Hypothalamus (tissue), 51 donors: ENCODE measurements at places on chromosomes 12 and 14.

GRCh38 chr12:49301760-49302159, 6.8 kb downstream of the PRPH start:
- no peak for DNase-seq

DNA sequence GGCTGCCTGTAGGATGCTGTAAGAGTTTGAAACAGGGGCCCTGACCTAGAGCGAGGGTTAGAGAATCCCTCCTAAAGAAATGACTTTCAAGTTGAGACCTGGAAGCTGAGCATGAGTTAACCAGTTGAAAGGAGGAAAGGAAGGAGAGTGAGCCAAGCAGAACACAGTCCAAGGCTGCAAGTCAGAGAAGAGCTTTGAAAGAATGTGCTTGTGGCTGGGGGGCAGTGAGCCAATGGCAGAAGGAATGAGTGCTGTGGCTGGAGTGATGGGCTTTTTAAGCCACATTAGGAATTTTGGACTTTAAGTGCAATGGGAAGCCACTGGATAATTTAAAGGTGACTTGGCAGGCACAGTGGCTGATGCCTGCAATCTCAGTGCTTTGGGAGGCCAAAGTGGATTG, 18.1 kb downstream of the CDKN1B start:
- no peak for DNase-seq

DNA sequence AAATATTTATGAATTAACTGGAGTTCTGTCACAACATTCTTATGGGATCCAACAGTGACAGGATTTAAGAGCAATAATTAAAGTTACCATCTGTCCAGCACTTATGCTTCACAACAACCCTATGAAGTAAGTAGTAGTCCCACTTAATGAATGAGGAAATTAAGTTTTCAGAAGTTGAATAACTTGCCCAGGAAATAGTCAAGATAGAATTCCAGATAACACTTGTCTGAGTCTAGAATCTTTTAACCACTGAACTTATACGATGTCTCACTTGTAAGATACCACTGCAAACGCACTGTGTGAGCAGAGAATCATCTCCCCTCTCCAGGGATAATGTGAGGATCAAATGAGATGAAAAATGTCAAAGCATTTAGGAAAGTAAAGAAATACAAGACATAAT, 3.3 kb upstream of the TTC9 start:
- DNase-seq = no peak

DNA sequence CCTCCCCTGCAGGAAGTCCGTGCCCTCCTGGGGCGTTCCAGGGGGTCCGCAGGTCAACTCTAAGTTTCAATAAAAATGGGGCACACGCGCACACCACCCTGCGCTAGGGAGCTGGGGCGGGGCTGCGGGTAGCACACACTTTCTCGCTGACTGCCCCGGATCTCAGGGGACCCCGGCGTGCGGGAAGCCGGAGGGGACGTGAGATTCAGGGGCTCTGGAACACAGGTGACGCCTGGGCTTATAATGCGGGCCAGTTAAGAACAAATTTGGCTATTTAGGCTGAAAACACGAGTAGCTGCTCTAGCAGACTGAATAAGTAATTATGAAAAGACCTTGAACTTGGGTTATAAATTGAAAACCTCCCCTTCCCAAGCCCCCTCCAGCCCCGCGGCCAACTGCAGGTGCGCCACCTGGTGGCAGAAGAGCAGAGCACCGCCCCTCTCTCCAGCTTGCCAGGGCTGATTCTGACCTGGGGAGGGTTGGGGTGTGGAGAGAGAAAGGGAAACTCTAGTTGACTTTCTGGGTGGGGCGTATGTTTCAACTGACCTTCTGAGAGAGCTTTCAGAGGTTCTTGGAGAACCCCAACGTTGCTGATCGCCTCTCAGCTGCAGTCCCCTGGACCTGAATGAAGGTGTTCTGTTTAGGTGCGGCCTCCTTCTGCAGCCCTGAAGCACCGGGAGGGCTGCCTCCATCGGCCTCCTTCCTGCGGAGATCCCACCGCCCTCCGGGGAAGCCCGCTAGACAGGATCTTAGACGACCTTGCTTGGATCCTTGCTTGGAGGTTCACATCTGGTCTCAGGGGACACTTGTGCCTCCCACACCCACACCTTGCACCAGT, 118.4 kb upstream of the EVL start:
- DNase-seq = no peak

- no peak for DNase-seq
These were observed 126.4 kb upstream of the PTPRB start for GRCh38 chr12:70763666-70764065.
